ENCODE measurements at places on chromosomes 2 and 18.

DNA sequence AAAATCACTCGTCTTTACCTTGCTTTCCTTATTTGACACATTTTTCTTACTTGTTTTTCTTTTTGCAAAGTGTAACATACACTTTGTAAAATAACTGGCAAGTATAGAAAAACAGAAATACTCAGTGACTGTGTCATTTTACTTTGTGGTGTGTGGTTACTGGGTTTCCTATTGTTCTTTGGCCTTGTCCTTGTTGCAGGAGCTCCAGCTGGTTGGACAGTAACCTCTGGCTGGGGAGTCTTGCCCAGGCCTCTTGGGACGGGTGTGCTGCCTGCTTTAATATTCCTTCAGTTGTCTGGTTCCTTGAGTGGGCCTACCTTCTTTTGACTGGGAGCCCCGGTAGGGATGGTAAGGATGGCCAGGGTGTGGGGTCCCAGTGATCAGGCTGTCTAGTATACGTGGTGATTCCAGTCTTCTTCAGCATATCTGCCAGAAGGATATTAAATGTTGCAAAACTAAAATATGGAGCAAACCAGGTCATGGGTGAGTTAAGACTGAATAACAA lies 53.8 kb downstream of the RNF144A start:
- no peak for DNase-seq

- no peak for DNase-seq
These were observed 78.7 kb upstream of the ITGA6 start for GRCh38 chr2:172348555-172349288.

DNA sequence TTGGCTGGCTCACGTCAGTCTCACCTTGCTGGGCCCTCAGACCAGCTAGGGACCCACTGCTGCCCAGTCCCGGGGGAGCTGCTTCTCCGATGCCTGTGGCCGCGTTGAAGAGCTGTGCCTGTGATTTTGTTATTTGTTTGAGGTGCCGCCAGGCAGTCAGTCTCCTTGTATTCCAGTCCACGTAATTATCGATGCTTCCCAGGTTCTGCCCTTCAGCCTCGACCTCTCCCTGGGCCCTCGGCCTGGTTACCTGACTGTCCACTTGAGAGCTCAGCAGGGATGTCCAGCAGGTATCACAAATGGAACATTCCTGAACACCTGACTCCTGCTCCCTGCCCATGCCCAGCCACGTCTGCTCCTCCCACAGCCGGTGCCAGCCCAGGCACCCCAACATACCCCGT lies 195.9 kb upstream of the HS6ST1 start:
- no peak for DNase-seq

- no peak for DNase-seq
These were observed 134.9 kb upstream of the DSEL start for GRCh38 chr18:67651438-67651837.

DNA sequence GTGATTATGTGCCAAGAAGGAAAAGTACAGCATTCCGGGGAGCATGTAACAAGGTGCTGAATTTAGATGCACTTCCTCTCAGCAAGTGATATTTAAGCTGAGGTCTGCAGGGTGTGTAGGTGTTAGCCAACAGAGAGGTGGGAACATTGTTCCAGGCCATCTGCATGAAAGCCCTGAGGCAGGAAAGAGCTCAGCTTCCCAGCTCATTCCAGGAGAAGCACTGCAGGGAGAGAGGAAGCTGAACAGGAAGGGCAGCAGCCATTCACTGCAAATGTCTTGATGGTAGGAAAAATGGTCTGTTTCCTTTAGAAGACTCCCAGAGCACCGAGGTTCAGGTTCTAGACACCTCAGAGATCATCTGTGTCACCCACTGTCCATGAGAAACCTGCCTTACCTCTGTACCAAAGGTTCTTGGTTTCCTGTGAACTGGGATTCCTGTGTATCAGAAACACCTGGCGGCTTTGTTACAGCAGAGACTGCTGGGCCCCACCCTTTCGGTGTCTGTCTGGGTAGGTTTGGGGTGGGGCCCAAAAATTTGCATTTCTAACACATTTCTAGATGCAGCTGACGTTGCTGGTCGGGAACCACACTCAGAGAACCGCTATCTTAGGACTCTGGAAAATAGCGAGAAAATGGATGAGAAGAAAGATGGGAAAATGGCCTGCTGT lies 84.0 kb downstream of the RTN4 start:
- no peak for DNase-seq

DNA sequence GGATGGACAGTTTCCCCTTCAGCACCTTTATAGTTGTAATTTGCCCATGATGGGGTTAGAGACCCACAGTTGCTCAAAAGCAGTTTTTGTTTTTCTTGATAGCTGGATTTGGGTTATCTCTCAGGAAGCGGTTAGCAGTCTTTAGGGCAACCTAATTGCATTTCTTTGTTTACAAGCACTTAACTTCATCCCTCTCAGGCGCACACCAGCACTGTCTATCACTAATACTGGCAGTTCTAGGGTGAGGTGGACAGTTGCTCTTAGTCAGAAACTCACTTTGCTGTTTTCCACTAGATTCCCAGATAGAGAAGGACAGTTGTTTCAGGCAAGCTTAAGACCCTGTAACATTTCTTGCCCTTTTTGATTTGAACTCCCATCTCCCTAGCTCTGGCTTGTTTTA lies 146.0 kb downstream of the AGAP1 start:
- DNase-seq = no peak

- no peak for DNase-seq
These were observed 34.5 kb upstream of the NABP1 start for GRCh38 chr2:191643429-191643828.

GRCh38 chr2:184680825-184681224 lies 82.5 kb downstream of the ZNF804A start:
- no peak for DNase-seq
